ENCODE measurements at places on chromosomes 16 and 17.

DNA sequence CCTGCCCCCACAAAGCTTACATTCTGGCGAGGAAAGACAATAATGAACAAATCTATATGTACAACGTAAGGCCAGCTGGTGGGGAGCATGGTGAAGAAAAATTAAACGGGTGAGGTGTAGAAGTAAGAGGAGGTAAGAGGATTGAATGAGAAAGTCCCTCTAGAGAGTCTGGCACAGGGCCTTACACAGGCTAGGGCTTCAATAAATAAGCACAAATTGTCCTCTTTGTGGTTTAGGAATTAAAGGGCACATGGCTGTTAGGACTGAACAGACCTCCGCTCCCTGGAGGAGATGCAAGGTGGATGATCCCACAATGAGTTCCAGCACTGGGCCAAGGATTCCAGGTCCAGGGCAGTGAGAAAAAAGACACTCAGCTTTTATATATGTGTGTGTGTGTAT, 43.1 kb upstream of the HAPSTR1 start:
- DNase-seq: no peak

DNA sequence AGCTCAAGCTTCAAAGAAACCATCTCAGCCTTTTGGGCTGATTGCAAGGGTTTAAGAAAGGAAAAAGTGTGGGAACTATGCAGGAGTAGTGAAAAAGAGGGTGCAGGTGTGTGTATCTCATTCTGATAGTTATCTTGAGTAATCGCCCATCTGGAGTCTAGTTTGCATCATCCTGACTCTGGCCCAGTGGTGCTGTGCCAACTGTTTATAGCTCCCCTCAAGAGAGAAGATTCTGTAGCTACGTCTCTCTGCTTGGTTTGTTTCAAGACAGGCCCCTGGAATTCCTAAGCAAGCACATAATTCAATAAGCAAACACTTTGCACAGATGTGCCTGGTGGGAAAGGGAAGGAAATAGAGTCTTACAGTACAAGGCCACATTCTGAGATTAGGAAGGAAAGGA, 144.4 kb downstream of the HAPSTR1 start:
- DNase-seq: no peak

GRCh38 chr17:77857613-77858012, 100.9 kb upstream of the TNRC6C start:
- DNase-seq: no peak

DNA sequence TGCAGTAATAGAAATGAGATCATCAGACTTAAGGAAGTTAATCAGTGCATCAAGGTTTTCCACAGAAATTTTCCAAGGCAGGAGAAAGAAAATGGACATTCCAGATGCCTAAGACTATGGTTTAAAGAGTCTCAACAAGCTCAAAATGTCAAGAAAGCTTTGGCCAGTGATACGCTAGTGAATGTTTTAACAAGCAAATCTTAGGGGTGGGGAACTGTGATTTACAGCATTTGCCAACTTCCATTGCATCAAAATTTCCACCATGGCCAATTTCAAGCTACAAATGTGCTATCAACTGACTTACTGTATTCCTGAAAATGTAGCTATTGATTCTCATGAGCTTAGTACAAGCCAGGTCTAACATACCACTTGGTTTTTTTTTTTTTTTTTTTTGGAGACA, 82.4 kb upstream of the CLEC3A start:
- DNase-seq: no peak

DNA sequence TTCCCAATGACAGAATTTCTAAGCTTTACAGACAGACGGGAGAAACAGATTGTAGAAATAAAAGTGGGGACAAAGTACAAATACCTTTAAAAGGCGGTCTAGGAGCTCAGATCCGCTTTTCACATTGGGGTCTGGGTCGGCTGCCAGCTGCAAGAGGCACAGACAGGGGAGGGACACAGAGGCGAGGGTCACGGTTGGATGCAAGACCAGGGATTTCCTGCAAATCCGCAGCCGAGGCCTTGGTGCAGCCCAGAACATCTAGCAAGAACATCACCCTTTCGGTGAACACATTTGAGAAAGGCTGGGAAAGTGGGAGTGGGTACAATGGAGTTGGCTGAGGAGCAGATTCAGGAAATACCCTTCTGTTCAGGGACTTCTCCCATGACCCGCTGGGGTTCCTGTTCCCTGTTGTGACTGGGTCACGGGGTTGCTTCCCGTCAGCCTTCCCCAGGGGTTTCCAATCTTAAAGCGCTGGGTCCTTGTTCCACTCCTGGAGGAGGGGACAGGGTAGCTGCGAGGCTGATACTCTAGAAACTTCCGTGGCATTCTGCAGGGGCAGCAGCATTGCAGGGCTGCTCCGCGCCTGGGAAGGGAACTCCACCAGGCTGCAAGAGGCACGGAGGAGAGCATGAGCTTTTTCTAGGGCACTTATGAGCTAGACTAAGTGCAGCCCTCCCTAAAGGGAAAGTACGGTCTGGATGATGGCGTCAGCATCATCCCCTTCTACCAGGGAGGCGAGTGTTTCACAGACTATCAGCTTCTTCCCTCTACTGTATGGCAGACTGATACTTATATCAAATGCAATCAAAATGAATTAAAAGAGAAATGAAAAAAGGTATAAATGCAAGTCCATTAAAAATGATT, 16.0 kb downstream of the VAC14 start:
- no peak for DNase-seq

DNA sequence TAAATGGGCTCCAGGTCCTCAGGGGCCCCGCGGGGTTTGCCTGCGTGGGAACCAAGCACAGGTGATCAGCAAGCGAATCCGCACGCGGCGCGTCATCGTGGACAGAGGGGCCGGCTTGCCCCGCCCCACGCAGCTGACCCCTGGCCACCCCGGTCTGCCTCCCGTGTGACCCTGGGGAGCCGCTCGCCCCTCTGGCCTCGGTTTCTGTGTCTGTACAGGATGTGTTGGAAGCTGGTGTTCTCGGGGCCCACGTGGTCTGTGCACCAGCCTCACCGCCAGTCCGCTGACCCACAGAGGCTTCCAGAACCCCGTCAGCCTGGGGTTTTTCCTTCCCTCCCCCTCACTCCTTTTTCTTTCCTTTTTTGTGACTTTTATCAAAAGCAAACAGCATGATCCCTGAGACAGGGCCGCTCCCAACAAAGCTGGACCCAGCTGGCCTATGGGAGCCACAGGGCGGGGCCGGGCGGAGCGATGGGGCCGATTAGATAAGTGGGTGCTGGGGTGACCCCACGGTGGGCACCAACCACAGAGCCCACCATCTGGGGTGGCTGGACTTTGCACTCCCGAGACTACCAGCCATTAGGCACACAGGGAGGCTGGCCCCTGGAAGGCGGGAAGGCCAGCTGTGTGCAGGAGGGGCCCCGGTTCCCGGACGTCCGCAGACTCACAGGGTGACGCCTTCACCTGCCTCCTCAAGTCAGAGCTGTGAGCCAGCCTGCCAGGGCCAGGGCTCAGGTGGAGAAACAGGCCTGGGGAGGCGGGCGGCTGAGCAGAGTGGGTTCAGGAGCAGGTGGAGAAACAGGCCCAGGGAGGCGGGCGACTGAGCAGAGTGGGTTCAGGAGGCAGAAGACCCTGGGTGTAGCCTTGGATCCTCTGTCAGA, 56.0 kb downstream of the ZFPM1 start:
- DNase-seq: no peak

DNA sequence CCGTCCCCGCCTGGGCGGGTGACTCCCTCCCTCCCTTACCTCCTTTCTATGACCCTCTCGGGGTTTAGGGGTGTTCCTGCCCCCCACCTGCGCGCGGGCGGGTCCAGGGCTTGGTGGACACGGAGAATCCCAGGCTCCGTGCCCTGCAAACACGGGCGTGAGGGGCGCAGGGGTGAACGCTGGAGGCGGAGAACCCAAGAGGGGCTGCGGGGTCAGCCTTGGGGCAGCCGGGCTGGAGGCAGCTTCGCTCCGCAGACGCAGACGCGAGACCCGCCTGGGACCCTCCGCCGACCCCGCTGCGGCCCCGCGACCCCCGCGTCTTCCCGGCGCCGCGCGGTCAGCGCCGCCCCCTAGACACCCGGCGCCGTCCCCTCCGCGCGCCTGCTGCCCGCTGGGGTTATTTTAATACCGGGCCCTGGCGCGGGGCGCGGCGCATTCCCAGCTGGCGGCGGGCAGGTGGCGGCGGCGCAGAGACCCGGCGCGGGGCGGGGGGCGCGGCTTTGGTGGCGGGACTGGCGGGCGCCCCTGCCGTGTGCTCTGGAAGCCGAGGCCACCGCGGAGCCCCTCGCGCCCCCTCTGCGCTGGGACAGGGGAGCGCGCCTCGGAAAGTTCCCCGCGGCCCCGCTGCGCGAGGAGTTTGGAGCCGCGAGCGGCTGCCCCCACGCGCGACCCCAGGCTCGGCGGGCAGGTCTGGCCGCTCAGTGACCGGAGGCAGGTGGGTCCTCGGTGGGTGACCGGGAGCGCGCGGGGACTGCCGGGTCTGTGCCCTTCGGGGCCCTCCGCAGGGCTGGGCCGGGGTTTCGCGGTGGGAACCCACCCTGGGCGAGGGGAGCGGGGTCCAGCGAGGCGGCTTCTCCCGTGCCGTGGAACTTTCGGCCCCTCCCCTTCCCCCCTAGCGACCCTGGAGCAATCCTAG, at the start of gene UTS2R:
UTS2R (plus strand) TSS at position 433 of the 916 bp plus-strand sequence. CDS start 2,560 bp downstream, outside the sequence.
- no peak for DNase-seq

GRCh38 chr16:47250983-47251382, 107.2 kb upstream of the NETO2 start:
- no peak for DNase-seq

DNA sequence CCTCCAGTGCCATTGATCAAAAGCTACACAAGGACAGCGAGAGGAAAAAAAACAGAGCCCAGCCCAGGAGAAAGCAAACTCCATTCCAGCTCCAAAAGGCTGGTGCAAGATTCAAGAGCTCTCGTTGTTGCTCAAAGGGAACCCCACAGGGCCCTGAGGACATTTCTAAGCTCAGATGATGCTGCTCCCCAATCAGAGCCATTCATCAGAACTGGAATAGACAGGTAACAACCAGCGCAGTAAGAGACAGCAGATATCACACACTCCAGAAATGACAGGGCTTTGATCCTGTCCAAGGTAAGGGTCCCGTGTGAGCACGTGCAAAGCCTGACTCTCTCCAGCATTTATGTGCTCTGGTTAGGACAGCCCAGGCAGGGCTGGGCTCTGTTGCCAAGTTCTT, 20.1 kb downstream of the PMP22 start:
- DNase-seq: no peak

DNA sequence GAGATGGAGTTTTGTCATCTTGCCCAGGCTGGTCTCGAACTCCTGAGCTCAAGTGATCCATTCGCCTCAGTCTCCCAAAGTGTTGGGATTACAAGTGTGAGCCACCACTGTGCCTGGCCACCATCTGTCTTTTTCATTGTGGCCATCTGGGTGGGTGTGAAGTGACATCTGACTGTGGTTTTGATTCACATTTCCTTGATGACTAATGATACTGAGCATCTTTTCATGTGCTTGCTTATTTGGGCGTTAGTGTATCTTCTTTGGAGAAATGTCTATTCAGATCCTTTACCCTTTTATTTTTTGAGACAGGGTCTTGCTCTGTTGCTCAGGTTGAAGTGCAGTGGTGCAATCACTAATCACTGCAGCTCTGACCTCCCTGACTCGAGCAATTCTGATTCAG, 53.9 kb upstream of the ERN1 start:
- DNase-seq: no peak

- DNase-seq: no peak
Observed at GRCh38 chr16:1990351-1991134, 773 bp downstream of the SYNGR3 start.

- no peak for DNase-seq
Observed at GRCh38 chr17:48483471-48484131, 47.2 kb downstream of the HOXB1 start.

DNA sequence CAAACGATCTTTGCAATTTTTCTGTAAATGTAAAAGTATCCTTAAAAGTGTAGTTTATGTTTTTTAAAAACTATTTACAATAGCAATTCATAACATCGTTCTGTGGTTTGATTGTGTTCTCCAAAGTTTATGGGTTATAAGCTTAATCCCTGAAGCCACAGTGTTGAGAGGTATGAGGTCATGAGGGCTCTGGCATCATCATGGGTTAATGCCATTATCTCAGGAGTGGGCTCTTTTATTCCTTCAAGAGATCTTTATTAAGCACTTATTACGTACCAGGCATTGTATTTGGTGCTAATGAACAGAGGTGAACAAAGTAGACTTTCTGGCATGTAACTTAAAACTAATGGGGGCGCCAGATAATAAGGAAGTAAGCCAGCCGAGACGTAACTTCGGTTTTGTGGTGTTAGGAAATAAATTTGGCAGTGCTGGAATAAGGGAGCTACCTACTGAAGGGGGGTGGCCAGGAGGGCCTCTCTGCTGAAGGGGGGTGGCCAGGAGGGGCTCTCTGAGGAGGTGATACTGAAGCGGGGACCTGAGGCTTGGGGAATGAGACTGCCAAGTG, 158.1 kb downstream of the VPS53 start:
- DNase-seq: no peak

DNA sequence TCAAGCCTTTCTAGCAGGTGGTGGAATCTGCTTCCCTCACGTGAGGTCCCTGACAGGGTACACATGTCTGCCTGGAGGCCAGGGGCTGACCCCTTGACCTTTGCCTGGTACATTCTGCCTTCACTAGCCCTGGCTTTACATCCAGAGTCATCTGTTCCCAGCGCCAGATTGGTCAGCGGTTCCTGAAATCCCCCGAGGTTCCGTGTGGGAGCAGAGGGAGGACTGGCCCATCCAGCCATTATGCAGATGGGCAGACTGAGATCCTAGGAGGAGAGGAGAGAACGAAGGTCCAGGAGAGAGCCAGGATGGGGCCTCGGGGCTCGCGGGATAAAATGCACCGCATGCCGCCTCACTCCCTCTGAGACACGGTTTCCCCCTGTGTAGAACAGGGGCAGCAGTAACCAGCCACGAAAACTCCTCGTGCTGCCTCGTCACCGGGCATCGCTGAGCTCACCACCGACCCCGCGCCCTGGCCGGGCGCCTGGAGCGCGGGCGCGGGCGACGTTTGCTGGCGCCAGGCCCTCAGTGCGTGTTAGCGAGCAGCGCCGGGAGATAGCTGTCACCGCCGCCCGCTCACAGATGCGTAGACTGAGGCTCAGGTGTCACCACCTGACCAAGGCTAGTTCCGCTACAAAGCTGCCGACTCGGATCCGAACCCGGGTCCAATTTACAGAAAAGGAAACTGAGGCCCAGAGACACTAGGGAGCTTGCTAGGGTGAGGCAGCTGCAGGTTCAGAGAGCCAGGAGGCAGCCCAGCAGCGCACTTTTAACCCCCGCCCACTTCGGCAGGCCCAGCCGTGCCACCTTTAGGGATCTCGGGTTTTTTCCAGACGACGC, 811 bp upstream of the MAP2K3 start:
- DNase-seq: no peak

- no peak for DNase-seq
Observed at GRCh38 chr16:30027588-30028437, 3.3 kb downstream of the TLCD3B start.

- DNase-seq: no peak
Observed at GRCh38 chr17:48854774-48855476, 24.1 kb downstream of the CALCOCO2 start.

GRCh38 chr16:17930280-17930679, 406.3 kb downstream of the NPIPA8 start:
- no peak for DNase-seq

- no peak for DNase-seq
Observed at GRCh38 chr17:28110184-28110583, 67.7 kb downstream of the NLK start.

DNA sequence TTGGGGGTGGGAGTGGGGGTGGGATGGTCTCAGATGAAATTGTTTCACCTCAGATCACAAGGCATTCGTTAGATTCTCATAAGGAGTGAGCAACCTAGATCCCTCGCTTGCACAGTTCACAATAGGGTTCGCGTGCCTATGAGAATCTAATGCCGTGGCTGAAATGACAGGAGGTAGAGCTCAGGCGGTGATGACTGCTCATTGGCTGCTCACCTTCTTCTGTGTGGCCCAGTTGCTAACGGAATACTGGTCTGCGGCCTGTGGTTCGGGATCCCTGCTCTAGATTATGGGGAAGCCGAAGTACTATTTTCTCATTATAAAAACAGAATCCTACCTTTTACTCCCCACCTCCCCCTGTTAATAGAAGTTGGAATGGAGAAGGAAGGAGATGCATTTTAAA, 18.9 kb downstream of the CLTC start:
- DNase-seq: no peak

Data from stimulated activated CD8-positive, alpha-beta memory T cell treated with anti-CD3 and anti-CD28 coated beads, Interleukin-4, amount 100 ng/mL, for 1 hour (primary cell).